ENCODE measurements at places on chromosomes 7 and 10.

GRCh38 chr7:2824026-2824677 lies 20.0 kb downstream of the GNA12 start:
- no peak for DNase-seq

DNA sequence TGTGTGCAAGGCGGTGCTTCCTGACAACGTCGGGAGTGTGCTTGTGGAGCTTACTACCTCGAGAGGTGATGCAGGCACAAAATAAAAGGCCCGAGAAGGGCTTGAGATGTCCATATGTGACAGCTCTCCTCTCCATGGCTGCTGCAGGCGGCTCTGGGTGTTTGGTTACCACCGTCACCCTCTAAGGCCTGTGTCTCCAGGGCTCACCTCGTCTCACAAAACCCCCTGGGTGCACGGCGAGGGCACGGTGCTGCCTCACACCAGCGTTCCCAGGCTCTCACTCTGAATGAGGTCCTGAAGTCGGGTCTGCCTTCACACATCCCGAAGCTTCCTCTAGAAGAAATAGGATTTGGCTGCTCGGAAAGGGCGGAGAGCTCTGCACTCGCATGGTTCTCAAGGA lies 32.9 kb downstream of the PROSER2 start:
- no peak for DNase-seq

DNA sequence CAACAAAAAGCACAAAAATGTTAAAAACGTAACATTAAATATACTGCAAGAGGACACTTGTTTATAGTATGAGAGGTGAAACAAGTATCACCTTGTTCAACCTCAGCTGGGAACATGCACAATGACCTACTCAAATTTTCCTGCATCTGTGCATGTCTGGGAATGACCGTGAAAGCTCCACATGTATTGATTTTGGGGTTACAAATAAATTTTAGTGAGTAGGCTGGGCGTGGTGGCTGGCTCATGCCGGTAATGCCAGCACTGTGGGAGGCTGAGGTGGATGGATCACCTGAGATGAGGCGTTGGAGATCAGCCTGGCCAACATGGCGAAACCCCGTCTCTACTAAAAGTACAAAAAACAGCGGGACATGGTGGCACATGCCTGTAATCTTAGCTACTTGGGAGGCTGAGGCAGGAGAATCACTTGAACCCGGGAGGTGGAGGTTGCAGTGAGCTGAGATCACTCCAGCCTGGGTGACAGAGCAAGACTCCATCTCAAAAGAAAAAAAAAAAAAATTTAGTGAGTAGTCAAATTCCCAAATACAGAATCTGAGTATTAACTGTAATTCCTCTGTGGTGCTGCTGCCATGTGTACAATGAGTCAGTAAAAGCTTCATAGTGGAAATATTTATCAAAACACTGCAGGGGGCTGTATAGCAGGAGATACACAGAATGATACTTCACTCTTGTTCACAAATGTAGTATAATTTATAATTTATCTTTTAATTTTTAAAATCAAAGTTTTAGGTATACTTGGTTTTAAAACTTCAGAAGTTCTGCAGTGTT lies 41.1 kb downstream of the SUGCT start:
- no peak for DNase-seq

GRCh38 chr10:93431361-93431760 lies 50.8 kb downstream of the MYOF start:
- no peak for DNase-seq

GRCh38 chr7:45888993-45889366 lies 692 bp downstream of the IGFBP1 start:
- no peak for DNase-seq

- DNase-seq, result no peak
Measured at GRCh38 chr10:126227762-126228134, 160.5 kb downstream of the ADAM12 start.

DNA sequence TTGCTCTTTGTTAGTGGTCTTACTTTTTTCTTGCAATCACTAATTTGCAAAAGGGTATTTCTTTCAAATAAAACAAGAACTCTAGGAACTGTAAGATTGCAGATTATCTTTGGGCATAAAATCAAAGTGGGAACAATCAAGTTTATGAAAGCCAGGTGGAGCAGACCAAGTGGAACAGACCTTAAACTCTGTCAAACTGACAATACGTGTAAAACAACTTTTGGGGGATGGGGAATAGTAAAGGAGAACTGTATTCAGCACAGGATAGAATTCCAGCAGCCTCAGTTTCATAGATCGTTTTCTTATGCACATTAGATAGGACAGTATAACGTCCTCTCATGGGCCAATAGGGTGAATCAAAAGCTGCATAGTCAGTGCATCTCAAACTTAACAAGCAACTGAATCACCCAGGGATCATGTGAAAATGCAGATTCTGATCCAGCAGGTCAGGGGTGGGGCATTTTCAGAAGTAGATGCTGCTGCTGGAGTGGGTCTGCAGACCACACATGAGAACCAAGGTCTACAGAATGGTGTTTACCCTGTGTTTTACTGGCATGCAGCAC lies 120.7 kb downstream of the PIP4K2A start:
- no peak for DNase-seq

DNA sequence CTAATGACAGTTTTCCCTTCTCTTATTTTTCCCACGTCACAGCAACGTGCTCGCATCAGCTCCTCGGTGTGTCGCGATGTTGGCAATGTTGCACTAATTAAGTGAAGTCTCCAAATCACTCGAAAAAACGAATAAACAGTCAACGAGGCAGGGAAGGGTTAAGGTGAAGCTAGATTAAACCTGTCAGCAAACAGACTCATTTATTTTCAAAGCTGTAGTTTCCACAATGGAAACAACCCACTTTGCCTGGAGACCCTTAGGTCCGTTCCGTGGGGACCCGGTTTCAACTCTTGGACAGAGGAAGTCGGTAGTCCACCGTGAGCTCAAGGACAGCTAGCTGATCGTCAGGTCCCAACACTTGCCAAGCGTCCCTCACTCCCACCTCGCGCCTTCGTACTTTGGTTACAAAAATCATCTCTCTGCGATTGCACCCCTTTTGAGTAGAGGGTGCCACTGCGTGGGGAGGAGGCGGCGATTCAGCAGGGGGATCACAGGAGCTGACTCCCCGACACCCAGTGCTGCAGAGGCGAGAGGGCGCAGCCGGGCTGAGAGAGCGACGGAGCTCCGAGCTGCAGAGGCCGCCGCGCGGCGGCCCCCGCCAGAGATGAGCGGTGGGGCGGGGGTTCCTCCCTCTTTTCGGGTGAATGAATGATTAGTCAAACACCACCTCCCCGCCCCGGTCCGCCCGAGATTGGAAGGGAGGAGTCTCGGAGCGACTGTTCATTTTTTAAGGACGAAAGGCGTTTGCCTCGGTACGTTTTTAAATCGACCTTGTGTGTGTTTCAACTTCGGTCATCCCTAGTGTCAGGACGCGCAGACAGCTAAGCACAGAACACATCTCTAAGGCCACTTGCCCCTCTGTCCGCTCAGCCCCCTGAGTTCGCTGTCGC lies 1.3 kb upstream of the BMPER start:
- DNase-seq, result peak; percentile 47

DNA sequence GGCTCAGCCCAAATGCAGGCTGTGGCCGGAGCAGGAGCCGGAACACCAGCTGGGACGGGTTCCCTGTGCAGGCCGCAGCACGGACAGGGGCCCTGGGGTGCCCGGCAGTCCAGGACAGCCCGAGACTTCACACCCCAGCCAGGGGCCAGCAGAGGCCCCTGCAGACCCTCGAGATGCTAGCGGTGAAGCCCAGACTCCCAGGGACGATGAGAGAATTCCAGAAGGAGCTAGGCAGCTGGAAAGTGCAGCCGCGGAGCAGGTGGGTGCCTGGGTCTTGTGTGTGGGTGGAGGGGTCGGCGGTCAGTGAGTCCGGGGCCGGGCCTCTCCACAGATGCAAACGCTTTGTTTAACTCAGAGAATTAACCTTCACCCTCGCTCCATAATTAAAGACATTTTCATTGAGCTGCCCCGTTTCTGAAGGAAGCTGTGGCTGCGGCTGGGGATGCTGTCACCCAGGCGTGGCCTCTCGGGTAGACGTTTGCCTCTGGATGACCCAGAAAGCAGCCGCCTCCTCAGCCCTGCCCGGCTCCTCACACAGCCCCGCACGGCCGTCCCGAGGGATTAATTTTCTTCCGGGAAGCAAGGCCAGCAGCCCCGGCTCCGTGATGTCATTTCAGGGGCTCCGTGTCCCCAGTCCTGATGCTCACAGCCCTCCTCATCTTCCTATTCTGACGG lies 26.5 kb downstream of the KNDC1 start:
- no peak for DNase-seq

- DNase-seq, result peak; percentile 41
Measured at GRCh38 chr10:115706488-115707076, 566.4 kb downstream of the GFRA1 start.

GRCh38 chr10:51416494-51416893 lies 282.9 kb downstream of the CSTF2T start:
- DNase-seq, result no peak

GRCh38 chr10:88555190-88555908 lies 27.8 kb downstream of the RNLS start:
- peak; percentile 61 for DNase-seq

- no peak for DNase-seq
Measured at GRCh38 chr7:157730614-157731013, 393.8 kb downstream of the DNAJB6 start.

- DNase-seq, result no peak
Measured at GRCh38 chr10:79379512-79380124, 32.3 kb downstream of the PPIF start.

DNA sequence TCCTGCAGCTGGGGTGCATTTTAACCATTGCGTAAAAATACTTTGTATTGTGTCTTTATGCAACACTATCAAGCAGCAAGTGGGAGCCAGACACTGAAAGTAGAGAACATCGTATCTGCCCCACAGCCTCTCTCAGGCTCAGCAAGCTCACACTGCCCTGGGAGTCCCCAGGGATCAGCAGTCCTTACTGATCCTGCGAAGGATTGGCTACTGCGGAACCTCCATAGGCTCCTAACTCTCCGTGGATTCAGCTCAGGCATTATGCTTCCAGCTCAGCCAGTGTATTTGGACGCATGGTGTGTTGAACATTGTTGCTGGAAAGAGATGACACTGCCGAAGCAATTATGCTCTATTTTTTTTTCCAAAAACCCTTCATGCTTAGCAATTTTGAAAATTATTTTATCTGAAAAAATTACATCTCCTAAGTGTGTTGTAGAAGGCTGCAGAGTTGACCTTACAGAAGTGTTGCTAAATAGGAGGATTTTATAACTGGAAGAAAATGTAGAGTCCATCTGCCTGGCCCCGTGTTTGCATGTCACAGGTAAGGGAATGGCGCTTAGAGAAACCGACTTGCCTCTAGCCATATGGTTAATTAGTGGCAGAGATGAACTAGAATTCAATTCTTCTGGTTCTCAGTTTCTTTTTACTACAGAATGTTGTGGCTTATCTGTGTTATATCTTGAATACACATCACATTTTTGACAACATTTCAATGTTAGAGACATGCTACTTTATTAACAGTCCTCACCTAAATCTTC lies 276.4 kb upstream of the COBL start:
- DNase-seq, result no peak
